ENCODE measurements at places on chromosomes 6 and 20. TPM values are rescaled to one million over a fixed set of nuclear protein-coding genes. Genes with fewer than 3 reads are reported as not detected.

DNA sequence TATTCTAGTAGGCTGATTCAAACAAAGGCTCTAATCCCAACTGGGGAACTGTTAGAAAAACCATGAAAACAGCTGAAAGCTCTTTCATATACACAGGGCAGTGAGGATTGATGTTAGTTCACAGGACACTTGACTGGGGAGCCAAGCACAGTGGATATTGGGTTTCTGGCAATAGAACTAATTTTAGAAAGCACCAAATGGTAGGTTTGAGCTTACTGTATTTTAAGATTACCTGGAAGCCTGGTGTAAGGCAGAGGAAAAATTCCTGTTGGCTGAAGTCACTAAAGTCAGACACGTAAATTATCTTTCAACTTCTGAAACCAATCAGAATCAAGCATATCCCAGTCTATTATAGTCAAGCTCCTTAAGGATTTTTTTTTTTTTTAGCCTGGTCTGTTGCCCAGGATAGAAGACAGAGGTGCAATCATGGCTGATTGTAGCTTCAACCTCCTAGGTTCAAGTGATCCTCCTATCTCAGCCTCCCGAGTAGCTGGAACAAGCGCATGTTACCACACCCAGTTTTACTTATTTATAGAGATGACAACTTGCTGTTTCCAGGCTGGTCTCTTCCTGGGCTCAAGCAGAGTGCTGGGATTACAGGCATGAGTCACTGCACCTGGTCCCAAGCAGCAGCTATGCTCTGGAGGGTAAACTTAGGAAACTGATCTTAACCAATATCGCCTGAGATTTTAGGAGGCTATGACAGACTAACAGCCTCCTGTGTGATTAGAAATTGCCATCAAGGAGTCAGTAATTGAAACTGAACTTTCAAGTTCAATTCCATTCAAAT, 32.5 kb upstream of the SYNCRIP start:
- DNase-seq: no peak

PSMA7 gene
- 587 TPM for total RNA-seq

CDH4 gene
- total RNA-seq: 21.0 TPM

- no peak for DNase-seq
Observed at GRCh38 chr6:3450888-3451287, 6.0 kb downstream of the SLC22A23 start.

SLC17A4 gene
- total RNA-seq: not detected

DNA sequence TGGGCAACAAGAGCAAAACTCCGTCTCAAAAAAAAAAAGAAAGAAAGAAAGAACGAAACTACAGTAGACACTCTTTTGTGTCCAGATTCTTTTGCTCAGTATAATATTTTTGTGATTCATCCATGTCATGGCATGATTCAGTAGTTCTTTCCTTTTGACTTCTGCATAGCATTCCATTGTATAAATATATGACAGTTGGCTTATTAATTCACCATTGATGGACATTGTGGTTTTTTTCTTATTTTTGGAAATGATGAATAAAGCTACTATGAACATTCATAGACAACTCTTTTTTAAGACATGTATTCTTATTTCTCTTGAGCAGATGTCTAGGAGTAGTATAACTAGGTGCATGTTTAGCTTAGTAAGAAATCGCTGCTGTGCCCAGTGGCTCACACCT, 10.3 kb upstream of the IER3 start:
- no peak for DNase-seq

DNA sequence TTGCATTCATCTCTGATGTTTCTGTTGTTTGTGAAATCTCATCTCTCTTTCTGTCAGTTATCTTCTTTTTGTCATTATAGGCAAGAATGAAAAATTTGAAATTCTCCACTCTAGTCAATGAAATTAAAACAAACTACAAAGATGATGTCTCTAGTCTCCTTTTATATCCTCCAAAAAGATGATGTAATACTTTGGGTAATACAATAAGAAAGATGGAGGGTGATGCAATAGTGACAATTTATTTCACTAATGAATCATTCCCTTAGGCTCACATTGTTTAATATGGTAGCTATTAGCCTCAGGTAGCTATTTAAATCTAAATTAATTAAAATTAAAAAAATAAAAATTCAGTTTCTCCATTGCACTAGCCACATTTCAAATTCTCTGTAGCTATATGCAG, 145.4 kb downstream of the UST start:
- no peak for DNase-seq

- no peak for DNase-seq
Observed at GRCh38 chr6:3532296-3532916, 75.6 kb upstream of the SLC22A23 start.

DNA sequence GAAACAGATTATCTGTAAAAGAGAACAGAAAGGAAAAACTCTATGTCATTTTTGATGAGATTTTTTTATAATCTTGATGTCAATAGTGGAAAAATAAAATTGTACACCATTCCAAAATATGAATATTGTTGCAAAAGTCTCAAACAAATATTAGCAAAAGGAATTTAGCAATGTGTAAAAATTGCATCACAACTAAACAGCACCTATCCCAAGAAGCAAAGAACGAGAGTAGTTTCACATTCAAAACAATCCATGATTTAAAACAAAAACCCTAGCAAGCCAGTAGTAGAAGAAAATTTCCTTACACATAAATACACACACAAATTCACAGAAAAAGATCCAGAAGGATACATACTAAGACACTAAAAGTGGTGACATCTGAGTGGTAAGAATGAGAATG, 38.4 kb downstream of the LCA5 start:
- no peak for DNase-seq

GRCh38 chr20:48722737-48723191, 105.0 kb downstream of the PREX1 start:
- DNase-seq: no peak

- DNase-seq: no peak
Observed at GRCh38 chr20:47011984-47012383, 117.3 kb downstream of the EYA2 start.

CLIC1 gene
- total RNA-seq: 938 TPM

ANKRD6 gene
- total RNA-seq: 6.2 TPM

GRCh38 chr6:184161-184700, 108.1 kb upstream of the DUSP22 start:
- no peak for DNase-seq

HLA-DOA gene
- not detected for total RNA-seq

DNA sequence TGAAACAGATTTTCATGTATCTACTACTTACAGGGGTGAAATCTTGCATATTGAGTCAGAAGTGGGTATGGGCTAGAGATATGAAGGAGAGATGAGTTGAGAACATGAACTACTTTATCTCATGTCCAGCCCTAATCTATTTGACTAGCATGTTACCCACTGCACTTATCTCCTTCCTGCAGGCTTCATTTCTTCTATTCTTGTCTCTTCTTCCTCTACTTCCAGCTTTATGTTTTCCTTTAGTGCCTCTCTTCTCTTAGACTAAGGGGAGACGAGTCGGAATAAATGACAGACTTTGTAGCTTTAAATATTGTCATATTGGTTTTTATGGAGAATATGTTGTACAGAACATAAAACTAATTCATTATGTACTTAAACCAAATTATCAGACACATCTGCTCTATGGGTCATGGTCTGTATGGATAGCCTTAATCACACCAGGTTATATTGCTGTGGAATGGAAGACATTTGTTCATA, 5.3 kb downstream of the RAB32 start:
- no peak for DNase-seq

DNA sequence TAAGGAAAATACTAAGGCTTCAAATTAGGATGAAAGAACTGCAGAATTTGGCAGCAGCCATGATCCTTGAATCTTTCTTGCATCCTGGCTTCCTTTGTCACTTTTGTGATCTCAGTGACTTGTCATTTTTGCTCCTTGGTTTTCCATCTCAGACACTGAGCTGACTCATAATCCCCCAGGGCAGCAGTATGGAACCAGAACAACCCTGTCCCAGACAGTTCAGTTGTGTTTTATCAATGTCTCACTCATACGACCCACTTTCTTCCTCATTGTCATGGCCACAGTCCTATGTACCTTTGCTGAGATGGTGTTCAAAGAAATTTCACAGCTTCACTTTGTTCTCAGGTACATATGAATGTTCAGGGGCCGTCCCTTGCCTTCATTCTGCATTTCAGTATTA, 488.5 kb upstream of the BTBD3 start:
- DNase-seq: no peak

TOP1 gene
- total RNA-seq: 16.2 TPM

DNA sequence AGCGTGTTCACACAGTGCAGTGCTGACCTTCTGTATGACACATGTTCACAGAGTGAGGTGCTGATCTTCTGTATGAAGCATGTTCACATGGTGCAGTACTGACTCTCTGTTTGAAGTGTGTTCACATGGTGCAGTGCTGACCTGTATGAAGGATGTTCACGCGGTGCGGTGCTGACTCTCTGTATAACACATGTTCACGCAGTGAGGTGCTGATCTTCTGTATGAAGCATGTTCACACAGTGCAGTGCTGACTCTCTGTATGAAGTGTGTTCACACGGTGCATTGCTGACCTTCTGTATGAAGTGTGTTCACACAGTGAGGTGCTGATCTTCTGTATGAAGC, 10.8 kb upstream of the SERPINB1 start:
- no peak for DNase-seq

GRCh38 chr6:169858935-169859351, 107.5 kb downstream of the ERMARD start:
- DNase-seq: no peak

DNA sequence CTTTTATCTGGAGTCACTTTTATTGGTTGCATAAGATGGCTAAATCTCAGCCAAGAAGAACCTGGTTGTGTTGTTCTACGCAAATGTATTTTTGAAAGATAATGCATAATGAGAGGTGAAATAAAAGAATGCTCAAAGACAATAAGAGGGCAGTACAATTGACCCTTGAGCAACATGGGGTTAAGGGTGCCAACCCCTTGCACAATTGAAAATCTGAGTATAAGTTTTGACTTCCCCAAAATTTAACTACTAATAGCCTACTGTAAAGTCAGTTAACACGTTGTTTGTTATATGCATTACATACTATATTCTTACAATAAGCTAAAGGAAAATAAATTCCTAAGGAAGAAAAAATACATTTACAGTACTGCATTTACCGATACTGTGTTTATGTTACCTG, 5.9 kb downstream of the RNF146 start:
- no peak for DNase-seq

- DNase-seq: no peak
Observed at GRCh38 chr6:157440171-157440570, 59.2 kb downstream of the ZDHHC14 start.

OR2B6 gene
- not detected for total RNA-seq

ZNF391 gene
- total RNA-seq: 1.2 TPM

NMBR gene
- not detected for total RNA-seq

DNA sequence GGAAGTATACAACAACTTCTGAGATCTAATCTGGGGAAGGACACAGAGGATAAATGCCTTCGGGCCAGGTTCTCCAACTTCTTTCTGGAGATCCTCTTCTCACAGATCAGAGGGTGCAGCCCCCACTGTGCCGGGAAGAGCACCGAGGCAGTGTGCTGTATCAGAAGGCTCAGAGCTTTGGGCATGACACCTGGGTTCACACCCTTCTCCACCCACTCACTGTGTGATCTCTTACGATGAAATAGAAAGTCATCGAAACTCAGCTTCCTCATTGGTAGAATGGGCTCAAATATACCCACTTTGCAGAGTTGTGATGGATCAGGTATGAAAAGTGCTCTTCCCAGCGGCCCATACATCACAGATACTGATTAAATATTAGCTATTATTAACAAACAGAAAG, 347.5 kb upstream of the SOX4 start:
- no peak for DNase-seq

- no peak for DNase-seq
Observed at GRCh38 chr6:3026791-3027626, 27.3 kb downstream of the NQO2 start.

LAMA5 gene
- total RNA-seq: 240 TPM

- no peak for DNase-seq
Observed at GRCh38 chr6:44057238-44057930, 69.9 kb downstream of the MRPL14 start.

LY6G6F gene
- not detected for total RNA-seq

BNIP5 gene
- not detected for total RNA-seq

DNA sequence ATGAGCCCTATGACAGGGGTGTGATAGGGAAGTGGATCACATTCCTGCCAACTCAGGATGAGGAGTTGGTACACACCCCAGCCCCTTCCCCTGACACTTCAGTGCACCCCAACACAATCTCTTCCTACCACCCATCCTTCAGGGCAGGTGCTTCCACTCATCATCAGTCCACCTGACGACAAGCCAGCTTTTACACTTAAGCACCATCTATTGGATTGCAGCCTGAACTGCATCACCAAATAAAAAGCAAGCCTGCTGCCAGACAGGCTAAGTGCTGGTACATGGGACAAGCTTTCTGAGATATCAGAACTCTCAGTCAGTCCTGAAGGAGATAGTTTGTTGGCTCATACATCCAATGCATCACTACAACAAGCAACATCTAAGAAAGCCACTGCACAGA, 69.0 kb upstream of the TMEM200A start:
- no peak for DNase-seq

DNA sequence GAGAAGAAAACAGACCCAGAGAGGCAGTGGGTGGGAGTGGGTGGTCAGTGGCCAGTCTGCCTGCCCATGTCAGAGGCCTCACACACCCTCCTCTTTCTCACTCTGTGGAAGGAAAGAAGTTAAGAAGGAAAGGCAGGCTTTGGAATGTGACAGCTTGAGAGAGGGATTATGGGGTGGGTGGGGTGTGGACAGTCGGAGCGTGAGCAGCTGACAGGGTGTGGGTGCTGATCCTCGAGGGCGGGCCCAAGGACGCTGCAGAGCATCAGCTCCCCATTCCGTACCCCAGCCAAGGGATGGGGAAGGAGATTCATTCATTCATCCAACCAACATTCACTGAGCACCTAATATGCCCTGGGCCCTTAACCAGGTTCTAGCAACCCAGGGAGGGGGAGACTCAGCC, 4.8 kb downstream of the TGM6 start:
- no peak for DNase-seq

WFDC11 gene
- total RNA-seq: not detected

PEX3 gene
- 12.6 TPM for total RNA-seq

GRCh38 chr20:44901974-44902373, 7.9 kb upstream of the PABPC1L start:
- no peak for DNase-seq

RIPPLY2 gene
- not detected for total RNA-seq

- DNase-seq: no peak
Observed at GRCh38 chr6:16533210-16533609, 228.1 kb downstream of the ATXN1 start.

GRCh38 chr20:37758332-37758731, 64.5 kb downstream of the CTNNBL1 start:
- DNase-seq: no peak

DNA sequence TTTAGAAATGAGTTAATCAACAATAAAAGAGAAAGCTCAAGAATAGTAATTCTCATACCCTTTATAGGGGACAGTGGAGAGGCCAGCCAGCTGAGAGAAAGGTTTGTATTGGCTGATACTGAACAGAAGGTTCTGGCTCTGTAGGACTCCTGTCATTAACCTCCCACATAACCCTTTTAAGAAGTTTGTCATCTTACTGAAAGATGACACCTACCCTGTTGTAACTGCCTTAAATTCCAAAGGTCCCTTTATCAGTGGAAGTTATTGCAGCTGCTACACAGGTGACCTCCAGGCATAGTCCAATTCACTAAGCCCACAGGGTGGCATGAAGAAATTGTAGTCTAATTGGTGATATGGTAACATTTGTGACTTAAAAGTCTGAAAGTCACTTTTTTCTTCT, 790.1 kb downstream of the TENT5A start:
- DNase-seq: no peak
